ENCODE measurements at places on chromosomes 7 and 10.

GRCh38 chr7:30548845-30549244 lies 44.2 kb upstream of the GGCT start:
- peak; percentile 74 for DNase-seq

GRCh38 chr7:7764520-7765396 lies 46.4 kb upstream of the RPA3 start:
- DNase-seq: no peak

DNA sequence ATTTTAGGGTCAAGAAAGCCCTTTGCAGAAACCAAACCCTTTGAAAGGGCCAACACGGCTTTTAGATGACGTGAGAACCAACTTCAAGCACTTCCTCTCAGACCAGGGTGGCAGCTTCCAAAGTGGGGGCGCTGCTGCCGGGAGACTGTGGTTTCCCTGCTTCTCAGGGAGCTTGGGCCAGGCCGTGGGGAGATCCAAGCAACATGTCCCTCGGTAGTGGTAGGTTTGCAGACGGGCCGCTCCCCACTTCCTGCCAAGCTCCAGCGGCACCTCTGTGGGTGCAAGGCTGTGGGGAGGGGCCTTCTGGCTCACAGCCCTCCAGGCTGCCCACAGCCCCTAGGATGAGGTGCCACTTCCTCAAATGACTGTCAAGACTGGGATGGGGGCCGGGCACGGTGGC lies 132.4 kb downstream of the FAM53B start:
- no peak for DNase-seq

GRCh38 chr7:3300221-3300650 lies 816 bp upstream of the SDK1 start:
- no peak for DNase-seq

DNA sequence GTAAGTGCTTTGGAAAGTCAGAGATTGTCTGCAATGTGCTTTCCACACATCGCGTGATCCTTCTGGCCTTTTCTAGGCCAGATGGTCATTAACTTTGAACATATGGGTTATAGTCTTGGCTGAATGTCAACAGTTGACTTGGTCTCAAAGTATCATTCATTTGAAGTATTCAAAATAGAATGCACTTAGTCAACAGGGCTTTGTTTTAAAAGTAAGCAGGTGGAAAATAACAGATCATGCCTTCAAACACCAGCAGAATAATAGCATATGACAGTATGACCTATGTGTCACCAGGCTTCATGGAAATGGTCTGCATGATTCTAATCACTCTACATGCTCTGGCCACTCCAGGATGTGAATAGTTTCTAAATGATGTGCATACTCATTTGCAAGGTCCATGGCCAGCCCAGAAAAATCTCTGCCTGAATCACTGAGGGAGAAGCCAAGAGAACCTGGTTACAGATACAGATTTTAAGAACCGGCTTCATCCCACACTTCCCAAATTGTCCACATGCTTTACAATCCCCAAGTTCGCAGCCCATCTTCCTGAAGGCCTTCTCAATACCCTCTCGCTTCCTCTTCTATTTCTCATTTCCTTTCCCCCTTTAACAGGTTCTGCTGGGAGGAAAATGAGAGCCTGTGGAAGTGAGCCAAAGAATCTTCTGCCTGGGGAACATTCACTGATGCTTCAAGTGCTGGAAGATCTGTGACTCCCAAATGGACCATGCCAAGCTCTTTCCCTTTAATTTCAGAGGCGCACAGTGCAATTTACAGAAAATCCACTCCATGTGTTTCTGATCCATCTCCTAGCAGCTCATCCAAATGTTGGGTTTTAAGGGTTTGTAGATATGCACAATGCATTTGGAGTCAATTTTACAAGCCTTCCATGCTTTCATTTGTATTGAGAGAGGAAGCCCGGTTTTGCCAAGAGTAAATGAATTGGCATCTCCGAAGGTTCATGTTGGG lies 122.8 kb upstream of the GDF10 start:
- no peak for DNase-seq

GRCh38 chr10:79095316-79095715 lies 26.6 kb downstream of the ZMIZ1 start:
- DNase-seq: no peak
